ENCODE measurements at places on chromosomes 11 and 22.

DNA sequence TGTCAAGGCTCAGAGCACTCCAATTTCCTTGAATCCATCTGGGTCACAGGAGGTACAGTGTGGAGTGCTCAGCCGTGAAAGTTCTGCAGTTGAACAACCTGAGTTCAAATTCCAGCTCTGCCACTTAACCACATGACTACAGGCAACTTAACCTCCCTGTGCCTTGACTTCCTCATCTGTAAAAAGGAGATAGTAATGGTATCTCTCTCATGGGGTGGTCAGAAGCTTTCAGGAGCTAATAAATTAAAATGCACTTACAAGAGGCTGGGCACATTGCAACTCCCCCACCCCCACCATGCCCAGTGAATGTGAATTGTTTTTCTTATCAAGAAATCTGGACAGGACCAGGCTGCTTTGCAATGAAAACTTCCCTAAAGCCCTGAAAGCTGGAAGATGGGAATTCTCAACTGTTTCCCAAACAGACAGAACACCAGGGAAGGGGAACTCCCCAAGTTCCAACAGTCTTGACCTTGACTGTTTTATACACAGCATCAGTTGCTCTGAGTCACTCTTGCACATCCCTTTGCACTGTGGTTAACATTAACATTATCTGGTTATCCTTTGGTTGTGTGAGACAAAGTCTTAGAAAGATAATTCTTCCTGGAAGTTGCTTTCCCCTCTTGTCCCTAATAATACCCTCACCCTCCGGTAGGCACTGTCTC, 137.0 kb downstream of the SLC1A2 start:
- DNase-seq, result no peak

GRCh38 chr11:60914633-60915247, 782 bp downstream of the TMEM109 start:
- DNase-seq, result no peak

DNA sequence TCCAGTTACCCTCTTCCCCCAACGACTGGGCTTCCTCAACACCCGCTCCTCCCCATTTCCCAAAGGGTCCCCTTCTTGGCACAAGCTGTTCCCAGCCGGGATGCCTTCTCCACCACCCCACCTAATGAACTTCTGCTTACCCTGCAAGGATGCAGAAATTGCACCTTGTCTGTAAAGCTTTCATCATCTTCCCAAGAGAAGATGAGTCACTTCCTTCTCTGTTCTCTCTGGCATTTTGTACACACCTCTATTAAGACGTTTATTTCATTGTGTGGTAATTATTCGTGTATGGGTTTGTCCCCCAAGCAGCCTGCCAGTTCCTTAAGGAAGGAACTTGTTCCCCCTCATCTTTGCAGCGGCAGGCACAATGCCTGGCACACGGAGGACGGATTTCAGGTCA, 351.1 kb downstream of the CADM1 start:
- no peak for DNase-seq

GRCh38 chr22:23685205-23685784, 5.5 kb upstream of the RGL4 start:
- no peak for DNase-seq

Data from activated CD4-positive, CD25-positive, alpha-beta regulatory T cell treated with anti-CD3 and anti-CD28 coated beads, Interleukin-2, amount 50 U/mL, for 16 hours (primary cell).